ENCODE measurements at places on chromosomes 1 and 21. TPM values are rescaled to one million over a fixed set of nuclear protein-coding genes. Genes with fewer than 3 reads are reported as not detected.

Gene MCOLN2
- total RNA-seq, result not detected

- DNase-seq, result no peak
These were observed 183.1 kb downstream of the ATG4C start for GRCh38 chr1:62967031-62967430.

- no peak for DNase-seq
These were observed 49.4 kb upstream of the FASLG start for GRCh38 chr1:172609528-172609927.

- DNase-seq, result no peak
These were observed 49.1 kb upstream of the SCMH1 start for GRCh38 chr1:41291195-41291594.
